ENCODE measurements at places on chromosomes 1 and 21.

- peak; percentile 12 for DNase-seq
These were observed 1.1 kb downstream of the RASAL2 start for GRCh38 chr1:178094739-178095645.

DNA sequence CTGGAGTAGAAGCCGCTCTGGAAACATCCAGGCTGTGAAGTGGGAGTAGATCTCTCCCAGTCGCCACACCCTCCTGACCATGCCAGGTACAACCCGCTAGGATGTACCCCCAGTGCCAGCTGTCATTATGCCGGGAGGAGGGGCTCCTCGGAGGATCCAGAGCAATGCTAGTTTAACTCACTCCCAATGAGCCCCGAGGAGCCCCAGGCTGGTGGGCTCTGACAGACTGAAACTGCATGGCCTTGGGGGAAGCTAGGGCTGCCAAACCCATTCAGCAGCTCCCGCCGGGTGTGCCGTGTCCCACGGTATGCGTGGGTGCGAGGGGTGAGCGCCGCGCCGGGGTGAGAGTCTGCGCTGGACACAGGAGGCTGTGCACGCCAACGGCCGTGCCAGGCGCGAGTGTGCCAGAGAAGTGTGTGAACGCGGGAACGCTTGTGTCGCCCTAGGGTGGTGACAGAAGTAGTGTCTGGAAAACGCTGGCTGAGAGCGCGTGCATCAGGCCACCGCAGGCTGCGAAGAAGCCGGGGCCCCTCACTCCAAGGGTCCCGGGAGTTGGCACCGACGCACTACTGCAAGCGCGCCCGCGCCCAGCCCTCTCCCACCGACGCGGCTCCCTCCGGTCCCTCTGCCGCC, 177.1 kb upstream of the EDN2 start:
- peak; percentile 18 for DNase-seq

DNA sequence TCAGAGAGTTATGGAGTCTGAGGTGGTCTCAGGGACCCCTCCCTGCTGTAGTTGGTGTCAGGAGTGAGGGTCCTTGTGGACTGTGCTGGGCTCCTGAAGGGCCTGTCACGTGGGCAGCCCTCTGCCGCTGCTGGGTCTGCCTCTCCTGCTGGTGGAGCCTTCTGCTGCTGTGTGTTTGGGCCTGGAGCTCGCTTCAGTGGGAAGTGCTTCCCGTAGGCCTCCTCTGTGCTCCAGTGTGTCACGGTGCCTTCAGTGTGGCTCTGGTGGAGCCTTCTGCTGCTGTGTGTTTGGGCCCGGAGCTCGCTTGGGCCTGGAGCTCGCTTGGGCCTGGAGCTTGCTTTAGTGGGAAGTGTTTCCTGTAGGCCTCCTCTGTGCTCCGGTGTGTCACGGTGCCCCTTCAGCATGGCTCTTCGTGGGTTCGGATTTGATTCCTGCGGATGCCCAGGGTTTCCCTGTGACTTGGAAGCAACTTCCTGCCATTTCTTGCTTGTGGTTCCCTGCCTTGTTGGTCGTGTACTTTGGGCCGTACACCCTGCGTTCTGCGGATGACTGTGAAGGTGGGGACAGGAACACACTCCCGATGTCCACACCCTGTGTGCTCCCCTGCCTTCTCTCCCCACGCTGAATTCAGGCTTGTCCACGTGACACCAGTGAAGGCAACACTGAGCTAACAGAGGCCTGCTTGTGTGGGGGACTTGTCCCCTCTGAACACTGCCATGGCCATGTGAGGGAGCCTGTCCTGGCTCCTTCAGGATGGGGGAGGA, 19.5 kb downstream of the C1orf174 start:
- no peak for DNase-seq

- peak; percentile 67 for DNase-seq
These were observed 336.4 kb downstream of the SMYD3 start for GRCh38 chr1:246170574-246171261.

GRCh38 chr1:201719812-201720521, 109.0 kb upstream of the IPO9 start:
- DNase-seq, result no peak

GRCh38 chr1:184388971-184389370, 2.1 kb downstream of the C1orf21 start:
- peak; percentile 55 for DNase-seq

DNA sequence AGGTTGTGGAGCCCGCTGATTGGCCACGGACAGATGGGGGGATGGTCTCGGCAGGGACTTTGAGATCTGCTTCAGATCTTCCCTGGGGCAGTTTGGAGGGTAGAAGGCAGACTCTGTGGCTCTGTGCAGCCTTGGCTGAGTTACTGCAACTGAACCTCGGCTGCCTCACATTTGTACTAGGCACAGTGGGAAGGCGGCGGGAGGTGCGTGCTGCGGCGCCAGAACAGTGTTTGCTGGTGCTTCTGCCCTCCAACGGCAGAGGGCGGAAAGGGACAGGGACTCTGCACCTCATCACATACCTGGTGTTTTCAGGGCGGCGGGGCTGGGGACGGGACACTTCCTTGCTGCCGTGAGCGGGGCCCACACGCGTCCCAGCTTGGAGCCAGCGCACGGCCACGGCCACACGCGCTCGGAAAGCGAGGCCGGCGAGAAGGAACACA, 26.2 kb downstream of the SLC66A1 start:
- no peak for DNase-seq

GRCh38 chr1:218494449-218494852, 149.3 kb downstream of the TGFB2 start:
- DNase-seq, result no peak

DNA sequence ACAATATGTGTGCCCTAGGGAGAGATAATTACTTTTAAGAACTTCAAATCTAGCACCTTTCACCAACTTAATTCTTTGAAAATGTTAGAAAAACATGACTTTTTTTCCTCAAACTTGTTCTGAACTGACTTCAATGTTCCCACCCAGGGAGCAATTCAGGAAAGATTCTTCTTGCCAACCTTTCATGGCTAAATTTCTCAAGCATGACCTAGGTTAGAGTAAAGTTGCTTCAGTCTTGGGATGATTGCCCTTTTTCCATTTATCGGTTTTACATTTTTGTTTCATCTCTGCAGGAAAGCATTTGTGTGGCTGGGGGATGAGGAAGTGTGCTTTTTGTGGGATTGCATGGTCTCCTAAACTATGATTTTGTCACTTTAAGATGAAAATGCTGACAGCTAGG, 647.7 kb downstream of the LTN1 start:
- DNase-seq, result no peak

DNA sequence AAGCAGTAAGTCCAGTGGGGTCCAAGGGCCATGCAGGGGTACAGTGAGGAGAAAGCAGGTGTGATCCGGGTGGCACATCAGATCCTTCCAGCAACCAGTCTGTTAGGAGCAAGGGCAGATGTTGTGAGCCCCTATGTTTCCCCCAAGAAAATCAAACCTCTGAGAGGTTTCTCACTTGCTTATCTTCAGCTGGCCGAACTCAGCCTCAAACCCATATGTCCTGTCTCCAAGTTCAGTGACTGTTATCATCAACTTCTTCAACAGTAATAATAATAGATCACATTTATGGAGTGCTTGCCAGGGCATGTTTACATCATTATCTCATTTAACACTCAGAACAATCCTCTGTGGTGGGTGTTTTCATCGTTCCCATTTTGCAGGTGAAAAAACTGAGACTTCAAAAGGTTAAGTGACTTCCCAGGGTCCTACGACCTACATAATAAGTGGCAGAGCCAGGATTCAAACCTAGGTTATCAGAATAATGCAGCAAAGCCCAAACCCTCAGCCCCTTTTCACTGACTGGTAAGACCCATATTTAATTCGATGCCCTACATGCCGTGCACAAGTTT, 3.3 kb downstream of the CAPN2 start:
- peak; percentile 52 for DNase-seq

DNA sequence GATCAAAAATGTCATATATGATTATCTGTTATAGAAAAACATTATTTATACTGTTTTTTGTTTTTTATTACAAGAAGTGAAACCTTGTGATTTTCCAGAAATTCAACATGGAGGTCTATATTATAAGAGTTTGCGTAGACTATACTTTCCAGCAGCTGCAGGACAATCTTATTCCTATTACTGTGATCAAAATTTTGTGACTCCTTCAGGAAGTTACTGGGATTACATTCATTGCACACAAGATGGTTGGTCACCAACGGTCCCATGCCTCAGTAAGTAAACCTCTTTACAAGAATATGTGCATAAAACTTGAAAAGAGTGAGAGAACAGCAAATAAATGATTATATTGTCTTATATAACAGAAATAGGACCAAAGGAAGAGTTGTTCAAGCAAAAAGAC, 14.5 kb downstream of the CFHR4 start:
- no peak for DNase-seq

- no peak for DNase-seq
These were observed 5.8 kb downstream of the KIAA1614 start for GRCh38 chr1:180918519-180918918.

DNA sequence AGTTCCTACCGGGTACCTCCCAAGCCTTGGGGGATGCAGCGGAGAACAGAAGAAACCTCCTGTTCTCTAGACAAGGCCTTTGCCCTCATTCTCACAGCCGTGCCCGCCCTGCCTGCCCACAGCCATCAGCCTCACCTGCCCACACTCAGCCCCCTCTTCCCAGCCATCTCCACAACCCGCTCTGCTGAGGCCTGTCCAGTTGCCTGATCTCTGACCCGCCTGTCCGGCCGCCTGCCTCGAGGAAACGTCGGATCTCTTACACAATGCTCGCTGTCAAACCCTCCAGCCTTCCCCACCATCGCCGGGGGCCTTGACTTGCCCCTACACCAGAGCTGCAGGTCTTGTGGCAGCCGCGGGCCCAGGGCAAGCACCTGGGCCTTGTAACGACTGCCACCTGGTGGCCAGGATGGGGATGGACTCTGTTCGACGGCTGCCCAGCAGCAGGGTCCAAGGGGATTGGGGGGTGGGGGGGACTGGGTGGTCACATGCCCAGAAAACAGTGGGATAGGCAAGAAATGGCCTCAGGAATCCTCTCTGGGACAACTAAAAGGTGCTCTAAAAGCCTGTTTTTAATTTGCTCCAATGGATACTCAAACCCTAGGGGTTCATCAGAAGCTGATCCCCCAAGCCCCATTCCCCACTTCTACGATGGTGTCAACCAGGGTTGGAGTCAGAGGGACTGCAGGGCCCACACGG, 31.0 kb downstream of the SLC45A1 start:
- peak; percentile 65 for DNase-seq

DNA sequence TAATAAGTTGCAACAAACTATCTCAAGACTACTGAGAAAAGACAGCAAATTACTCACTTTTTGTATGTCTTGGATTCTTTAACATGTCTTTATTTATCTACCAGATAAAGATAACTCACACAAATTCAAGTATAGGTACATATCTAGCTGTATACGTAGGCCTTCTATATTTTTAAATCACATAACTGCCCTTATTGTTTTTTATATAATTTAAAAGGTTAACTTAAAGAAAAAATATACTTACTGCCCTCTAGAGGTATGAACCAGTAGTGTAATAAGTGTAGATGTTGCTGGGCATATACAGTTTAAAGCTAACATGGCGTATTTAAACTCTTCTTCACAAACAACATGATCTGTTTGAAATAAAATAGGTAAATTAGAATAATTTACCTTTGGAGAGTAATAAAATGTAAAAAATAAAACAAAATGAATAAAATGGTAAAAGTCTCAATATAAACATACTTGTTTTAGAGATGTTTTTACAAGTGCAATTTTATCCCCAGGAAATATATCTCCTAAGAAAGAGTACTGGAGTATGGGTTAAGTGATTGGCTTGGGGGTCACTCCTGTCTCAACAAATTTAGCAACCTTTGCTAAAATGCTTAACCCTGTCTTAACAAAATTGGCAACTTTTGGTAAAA, 235.2 kb downstream of the KCNT2 start:
- peak; percentile 74 for DNase-seq

DNA sequence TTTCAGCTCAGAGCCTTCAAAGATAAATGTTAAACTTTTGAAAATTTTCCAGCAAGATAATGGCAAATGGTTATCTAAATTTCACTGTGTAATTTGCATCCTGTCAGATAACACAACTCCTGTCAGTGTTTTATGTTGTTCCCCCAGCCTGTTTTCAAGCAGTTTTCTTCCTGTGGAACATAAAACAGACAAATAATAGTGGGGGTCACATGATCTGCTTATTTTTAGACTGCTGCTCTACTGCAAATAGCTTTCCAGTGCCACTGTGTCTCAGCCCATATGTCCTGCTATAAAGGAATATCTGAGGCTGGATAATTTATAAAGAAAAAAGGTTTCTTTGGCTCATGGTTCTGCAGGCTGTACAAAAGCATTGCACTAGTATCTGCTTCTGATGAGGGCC, 32.2 kb downstream of the FMO3 start:
- no peak for DNase-seq

- no peak for DNase-seq
These were observed 67.1 kb upstream of the FAM78B start for GRCh38 chr1:166233750-166234366.

DNA sequence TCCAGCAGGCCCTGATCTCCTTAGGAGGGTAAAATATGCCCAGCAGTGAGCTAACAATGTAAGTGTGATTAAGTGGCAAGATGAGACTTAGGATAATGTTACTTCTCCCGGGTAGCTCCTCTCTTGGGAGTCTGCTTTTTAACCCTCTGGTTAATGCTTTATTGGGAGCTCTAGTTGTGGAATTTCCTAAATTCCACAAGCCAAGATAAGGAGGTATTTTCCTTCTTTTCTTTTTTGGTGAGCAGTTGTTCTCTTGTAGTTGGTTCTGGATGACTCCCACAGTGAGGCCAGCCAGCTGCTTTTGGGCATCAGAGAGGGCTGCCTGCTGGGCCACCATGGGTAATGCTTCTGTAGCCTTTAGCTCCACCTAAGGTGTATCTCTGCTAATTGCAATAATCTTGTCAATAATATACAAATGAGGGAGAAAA, 19.3 kb downstream of the C1orf52 start:
- peak; percentile 68 for DNase-seq

GRCh38 chr1:160267284-160267991, 5.1 kb upstream of the DCAF8 start:
- DNase-seq, result no peak

DNA sequence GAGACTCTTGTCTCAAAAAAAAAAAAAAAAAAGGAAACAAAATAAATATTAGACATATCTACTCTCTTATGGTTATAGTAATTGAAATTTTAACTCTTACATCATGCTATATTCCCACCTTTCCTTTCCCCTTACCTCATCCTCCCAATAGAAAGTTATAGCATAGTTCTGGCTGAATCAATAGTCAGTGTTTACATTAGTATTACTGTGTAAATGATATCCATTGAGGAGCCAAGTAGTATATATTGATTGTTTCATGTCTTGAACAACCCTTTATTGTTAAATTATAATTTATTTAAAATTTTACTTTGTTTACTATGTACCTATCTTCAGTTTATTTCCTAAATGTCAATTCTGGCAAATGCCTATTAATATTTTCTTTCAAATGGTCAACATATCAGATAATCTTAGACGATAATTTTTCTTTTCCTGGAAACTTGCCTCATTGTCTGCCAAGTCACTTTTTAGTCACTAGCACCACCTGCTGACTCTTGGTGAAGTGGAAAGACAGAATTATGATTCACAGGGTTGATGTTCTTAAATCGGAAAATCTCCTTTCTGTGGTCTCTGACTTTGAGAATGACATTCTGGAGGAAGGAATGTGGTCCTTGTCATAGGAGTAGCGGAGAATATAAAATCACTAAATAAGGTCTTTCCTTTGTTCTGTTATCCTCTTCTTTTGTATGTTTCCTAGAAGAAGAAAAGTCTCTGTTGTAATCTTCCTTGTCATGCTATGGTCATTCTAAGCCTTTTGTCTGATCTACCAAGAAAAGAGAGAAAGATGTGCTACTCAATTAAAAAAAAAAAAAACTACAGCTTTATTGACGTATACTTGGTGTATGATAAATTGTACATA, 8.6 kb downstream of the HJV start:
- peak; percentile 90 for DNase-seq

- DNase-seq, result no peak
These were observed 15.9 kb upstream of the GPR25 start for GRCh38 chr1:200856716-200857357.

- DNase-seq, result peak; percentile 9
These were observed 25.3 kb upstream of the PIK3CD start for GRCh38 chr1:9626201-9626608.

Data from hematopoietic multipotent progenitor cell treated with erythropoietin and hydrocortisone succinate and interleukin-3 and kit ligand, for 6 days (in vitro differentiated cells).